ENCODE measurements at places on chromosomes 11 and 22.

GRCh38 chr11:37597776-37598175, 999.7 kb upstream of the RAG2 start:
- DNase-seq = no peak

GRCh38 chr22:49976439-49977175, 16.0 kb downstream of the PIM3 start:
- no peak for DNase-seq

GRCh38 chr11:19789835-19790710, 77.4 kb downstream of the NAV2 start:
- no peak for DNase-seq

DNA sequence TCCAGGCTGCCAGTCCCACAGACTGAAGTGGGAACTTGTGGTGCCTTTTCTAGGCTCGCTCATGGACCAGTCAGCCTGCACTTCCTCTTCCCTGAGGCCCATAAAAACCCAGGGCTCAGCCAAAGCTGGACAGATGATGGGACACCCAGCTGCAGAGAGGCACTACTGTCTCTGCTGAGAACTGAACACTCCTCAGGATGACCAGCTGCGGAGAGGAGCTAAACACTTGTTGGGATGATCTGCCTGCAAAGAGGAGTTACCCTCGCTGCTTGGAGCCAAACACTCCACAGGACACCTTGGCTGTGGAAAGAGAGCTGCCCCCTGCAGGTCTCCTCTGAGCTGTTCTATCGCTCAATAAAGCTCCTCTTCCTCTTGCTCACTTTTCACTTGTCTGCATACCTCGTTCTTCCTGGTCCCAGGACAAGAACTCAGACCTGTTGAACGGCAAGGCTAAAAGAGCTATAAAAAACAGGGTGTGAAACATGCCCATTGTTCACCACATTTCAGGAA, 465.5 kb downstream of the GUCY1A2 start:
- no peak for DNase-seq

DNA sequence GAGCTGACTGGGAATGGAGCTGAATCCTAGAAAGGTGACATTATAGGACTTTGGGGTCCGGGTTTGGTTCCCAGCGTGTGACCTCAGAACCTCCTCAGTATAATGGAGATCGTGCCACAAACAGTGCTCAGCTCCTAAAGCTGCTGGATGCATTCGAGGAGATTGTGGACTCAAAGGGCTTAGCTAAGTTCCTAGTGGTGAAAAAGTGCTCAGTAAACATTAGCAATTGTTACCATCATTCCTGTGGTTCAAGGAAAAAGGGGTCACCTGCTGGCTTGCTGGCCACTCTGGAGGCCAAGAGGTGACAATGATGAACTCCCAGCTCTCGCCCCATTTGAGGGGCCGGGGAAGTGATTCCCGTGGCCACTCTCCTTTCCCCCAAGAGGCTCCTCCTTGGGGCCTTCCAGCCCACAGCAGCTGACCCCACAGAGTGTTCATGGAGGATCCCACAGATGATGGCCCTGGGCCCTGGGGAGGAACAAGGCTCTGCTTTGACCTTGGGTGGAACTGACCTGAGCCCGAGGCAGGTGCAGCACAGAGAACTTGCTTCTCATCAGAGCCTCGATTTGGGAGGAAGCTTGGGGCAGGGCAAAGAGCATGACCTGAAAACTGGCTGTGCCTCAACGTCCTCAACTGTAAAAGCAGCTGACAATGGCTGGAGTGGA, 40.1 kb downstream of the TRIM29 start:
- no peak for DNase-seq

GRCh38 chr22:23361676-23362075, 181.4 kb downstream of the BCR start:
- DNase-seq = no peak

DNA sequence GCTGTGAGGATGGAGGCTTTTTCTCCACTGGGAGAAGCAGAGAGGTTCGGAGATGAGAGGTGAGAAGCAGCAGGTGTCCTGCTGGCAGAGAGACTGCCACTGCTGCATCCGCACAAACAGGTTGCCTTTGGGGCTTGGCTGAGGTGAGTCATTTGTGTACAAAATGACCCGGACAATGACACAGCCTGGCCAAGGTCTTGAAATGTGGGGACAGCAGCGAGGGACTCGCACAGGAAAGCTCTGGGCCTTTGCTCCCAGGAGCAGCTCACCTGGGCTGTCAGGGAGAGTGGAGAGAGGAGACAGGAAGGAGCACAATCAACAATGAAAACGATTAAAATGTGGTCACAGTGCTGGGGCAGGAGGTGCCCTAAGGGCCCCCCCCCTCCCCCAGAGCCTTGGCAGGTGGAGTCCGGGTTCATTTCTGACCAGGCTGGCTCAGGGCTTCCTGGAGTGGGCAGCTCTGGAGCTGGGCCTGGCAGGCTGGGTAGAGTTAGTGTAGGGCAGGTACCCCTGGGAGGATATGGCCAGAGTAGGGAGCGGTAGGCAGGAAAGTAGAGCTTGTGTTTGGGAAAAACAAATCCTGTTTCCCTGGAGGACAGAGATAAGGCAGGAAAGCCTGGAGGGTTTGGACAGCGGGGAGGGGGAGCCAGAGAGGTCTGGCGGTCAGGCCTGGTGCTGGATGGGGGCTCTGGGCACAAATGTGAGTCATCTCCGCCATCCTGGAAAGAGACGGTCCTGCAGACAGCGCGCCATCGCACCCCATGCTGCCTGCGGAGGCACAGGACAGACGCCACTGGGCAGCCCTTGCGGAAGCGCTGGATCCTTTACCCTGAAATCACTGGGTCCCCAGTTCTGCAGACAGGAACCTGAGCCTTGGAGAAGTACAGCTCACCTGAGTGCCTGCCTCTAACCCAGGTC, 37.8 kb upstream of the CELSR1 start:
- peak; percentile 16 for DNase-seq
